ENCODE measurements at places on chromosomes 13 and 19. TPM values are rescaled to one million over a fixed set of nuclear protein-coding genes. Genes with fewer than 3 reads are reported as not detected.

DNA sequence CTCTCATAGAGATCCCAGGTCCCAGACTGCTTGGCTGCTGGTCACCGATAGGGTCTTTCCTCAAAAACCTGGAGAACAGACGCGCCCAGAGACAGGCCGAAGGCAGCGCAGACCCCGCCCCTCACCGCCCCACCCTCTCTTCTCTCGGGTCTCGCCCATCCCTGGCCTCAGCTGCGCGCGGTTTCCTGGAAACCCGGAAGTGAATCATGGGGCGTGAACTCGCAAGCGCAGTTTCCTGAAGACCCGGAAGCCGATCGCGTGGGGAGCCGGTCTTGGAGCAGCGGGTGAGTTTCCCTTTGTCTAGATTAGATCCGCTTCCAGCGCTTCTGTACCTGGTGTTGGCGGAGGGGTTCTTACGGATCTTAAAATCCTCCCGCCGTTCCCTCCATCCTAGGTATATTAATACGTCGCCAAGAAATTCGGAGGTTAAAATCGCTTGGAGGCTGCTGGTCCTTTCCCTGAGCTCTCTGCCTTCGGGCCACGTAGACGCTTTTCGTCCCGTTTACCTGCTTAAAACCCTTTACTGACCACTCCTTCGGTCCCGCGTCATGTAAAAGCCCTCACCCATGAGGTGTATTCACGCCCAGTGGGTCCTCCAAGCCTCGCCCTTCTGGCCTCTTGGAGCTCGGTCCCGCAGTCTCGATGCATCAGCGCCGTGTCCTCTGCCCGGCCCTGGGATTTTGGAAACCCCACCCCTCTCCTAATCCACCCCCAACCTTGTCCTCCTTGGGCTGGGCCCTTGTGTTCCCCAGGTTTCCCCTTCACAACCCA, at the start of gene ZNF578:
ZNF578 (plus strand) TSS at position 230 of the 771 bp plus-strand sequence. CDS start 48,293 bp downstream, outside the sequence.
- H3K4me1 ChIP-seq: no peaks in the 10 kb centered on the region
- no peak within 1 kb of the TSS for H3K4me3 ChIP-seq
- no peaks in the 10 kb centered on the region for H3K27me3 ChIP-seq
- no peak within 1 kb of the TSS for H3K27ac ChIP-seq

MAP2K7 gene
- total RNA-seq: 54.0 TPM

- peaks cover 51% of the 10 kb centered on the region for H3K27me3 ChIP-seq
- H3K27ac ChIP-seq: no peak overlapping the region
- peak; percentile 71 for DNase-seq
- H3K4me1 ChIP-seq: peaks cover 8% of the 10 kb centered on the region
Observed at GRCh38 chr13:49238621-49239020, 9.1 kb upstream of the CDADC1 start.

GRCh38 chr13:114134111-114134943, 1.9 kb upstream of the RASA3 start:
- DNase-seq: no peak
- no peaks in the 10 kb centered on the region for H3K27me3 ChIP-seq
- no peak overlapping the region for H3K4me3 ChIP-seq
- no peak overlapping the region for H3K27ac ChIP-seq
- H3K36me3 ChIP-seq: no peaks in the 10 kb centered on the region

- H3K27ac ChIP-seq: no peak overlapping the region
- DNase-seq: no peak
- no peak overlapping the region for H3K4me3 ChIP-seq
- H3K36me3 ChIP-seq: no peaks in the 10 kb centered on the region
- H3K27me3 ChIP-seq: peaks cover 51% of the 10 kb centered on the region
- no peaks in the 10 kb centered on the region for H3K4me1 ChIP-seq
Observed at GRCh38 chr13:100852146-100852545, 177.6 kb upstream of the TMTC4 start.

SIAH3 gene
- total RNA-seq: not detected

GMIP gene
- total RNA-seq: 18.2 TPM

GRCh38 chr19:18898081-18898606, 2.2 kb upstream of the CERS1 start:
- peaks cover 12% of the 10 kb centered on the region for H3K36me3 ChIP-seq
- DNase-seq: no peak
- H3K27me3 ChIP-seq: no peaks in the 10 kb centered on the region
- no peaks in the 10 kb centered on the region for H3K4me1 ChIP-seq
- H3K4me3 ChIP-seq: no peak overlapping the region
- no peak overlapping the region for H3K27ac ChIP-seq

DNA sequence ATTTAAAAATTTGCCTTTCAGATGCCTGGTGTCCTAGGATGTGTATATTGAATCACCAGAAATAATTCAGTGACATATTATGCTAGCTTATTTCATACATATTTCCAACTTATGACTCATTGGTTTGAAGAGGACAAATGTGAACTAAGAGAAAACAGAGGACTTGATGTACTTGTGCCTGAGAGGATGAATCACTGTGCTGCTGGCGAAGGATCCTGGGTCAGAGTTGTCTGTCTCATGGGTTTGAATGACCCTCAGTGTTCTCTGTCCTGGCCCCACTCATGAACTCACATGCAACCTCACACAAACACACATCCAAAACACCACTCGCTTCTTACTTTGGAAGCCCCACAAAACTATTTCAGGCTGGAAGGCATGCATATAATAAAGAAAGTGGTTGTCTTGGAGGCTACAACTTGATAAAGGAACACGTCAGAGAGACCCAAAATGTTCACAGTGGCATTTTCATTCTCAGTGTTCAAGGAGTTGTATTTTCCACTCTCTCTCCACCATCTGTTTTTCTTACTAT, 129.0 kb upstream of the SPRY2 start:
- no peak overlapping the region for H3K27ac ChIP-seq
- H3K4me1 ChIP-seq: peaks cover 10% of the 10 kb centered on the region
- H3K27me3 ChIP-seq: no peaks in the 10 kb centered on the region
- DNase-seq: no peak
- H3K4me3 ChIP-seq: no peak overlapping the region

GRCh38 chr13:32454886-32455593, 27.1 kb upstream of the N4BP2L1 start:
- H3K36me3 ChIP-seq: peaks cover 2% of the 10 kb centered on the region
- H3K4me1 ChIP-seq: no peaks in the 10 kb centered on the region
- H3K27me3 ChIP-seq: no peaks in the 10 kb centered on the region
- H3K4me3 ChIP-seq: no peak overlapping the region
- no peak for DNase-seq

ZNF440 gene
- 13.1 TPM for total RNA-seq

DNA sequence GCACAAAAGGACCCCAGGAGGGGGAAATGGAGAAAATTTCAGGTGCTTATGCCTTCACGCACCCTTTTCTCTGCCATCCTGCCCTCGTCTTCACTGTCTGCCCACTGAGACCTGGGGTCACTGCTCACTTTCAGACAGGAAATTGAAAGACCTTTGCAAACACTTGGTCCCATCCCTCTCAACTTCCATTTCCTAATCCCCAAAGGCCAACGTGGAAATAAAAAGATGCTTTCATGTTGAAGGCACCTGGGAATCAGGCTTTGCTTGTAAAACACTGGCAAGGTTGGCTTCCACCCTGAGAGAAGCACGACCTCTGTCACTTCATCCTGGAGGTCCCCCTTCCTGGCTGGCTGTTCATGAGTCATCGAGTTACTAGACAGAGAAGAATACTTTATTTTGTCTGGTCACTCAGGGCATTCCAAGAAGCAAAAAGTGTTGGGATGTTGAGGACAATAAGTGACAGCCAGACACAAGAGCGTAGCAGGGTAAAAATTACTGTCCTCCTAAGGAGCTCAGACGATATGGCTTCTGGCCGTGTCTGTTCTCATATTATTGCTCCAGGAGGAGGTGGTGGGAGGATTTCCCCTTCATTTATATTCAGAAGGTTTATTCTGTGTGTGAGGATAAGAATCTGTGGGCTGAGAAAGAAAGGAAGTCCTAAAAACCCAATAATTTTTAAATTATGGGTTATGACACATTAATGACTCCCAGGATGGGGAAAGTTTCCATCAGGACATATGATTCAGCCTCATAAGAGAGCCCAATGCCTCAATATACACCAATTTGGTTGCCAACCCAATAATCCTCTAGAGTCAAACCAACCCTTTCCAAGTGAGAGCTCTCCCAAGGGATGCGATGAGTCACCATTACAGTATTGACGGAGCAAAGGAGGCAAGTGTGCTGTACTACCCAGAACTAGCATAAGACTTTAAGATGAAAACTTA, 409.0 kb downstream of the COG6 start:
- H3K36me3 ChIP-seq: no peaks in the 10 kb centered on the region
- no peak overlapping the region for H3K27ac ChIP-seq
- H3K4me3 ChIP-seq: no peak overlapping the region
- no peaks in the 10 kb centered on the region for H3K4me1 ChIP-seq
- H3K27me3 ChIP-seq: no peaks in the 10 kb centered on the region

ANGPTL4 gene
- total RNA-seq: not detected

ZNF154 gene
- total RNA-seq: 0.20 TPM

All from PC-9 (cell line).